ENCODE measurements at places on chromosomes 3 and 15.
A peak's percentile ranks its signal among the peaks of the same experiment; 100 is the strongest.

DNA sequence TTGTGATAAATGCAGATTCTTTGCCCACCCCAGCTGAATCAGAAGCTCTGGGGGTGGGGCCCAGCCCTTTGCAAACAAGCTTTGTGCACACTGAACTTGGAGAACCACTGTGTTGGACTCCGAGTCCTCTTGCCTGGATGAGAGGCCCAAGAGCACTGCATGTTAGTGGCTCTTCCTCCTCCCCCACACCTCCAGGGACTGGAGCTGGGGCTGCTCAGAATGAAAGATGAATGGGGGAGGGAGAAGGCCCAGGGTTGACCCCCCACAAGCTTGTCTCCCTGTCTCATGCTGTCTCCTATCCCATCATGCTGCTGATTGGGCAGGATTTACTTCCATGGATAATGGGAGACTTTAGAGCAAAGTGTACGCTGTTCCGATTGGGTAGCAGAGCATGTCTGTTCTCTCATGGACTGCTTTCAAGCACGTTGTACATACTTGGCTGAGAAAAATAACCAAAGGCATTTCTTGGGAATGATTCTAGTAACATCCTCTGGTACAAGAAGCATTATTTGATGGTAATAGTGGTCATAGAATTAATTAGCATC is 99.6 kb downstream of the PGPEP1L start:
- DNase-seq: no peak

DNA sequence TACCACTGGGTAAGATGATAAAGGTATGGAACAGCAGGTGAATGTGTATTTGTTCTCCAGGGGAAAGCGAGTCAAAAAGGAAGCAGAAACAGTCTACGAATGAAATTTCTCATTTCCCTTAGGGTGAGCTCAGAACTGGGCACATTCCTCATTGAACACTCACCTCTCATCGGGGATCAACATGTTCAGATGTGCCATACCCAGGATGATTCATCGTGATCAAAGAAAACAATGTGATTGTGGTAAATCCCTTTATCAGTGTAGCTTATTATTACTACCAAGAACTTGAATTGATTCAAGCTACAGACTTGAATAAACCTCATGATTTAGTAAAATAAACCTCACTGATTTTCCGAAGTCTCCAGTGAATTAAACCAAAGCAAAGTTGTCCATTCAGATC is 72.1 kb downstream of the GJD2 start:
- DNase-seq: peak; percentile 6

- no peak for DNase-seq
These were observed 70.4 kb upstream of the WNT5A start for GRCh38 chr3:55557549-55557948.

DNA sequence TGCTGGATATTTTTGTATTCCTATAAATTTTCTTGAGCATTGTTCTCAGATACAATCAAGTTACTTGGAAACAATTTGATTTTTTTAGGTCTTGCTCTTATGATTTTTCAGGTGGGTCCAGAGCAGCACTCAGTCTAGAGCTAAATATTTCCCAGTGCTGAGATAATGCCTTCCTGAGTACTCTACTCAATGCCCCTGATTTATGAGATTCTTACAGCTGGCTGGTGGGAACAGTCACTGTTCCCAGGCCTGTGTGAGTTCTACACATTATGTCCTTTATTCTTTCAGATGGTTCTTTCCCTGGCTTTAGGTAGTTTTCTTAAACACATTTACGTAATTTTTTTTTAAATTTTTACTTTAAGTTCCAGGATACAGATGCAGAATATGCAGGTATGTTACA is 51.0 kb upstream of the EIF5A2 start:
- no peak for DNase-seq

GRCh38 chr3:120440001-120440703 is 10.6 kb downstream of the FSTL1 start:
- DNase-seq: peak; percentile 65

DNA sequence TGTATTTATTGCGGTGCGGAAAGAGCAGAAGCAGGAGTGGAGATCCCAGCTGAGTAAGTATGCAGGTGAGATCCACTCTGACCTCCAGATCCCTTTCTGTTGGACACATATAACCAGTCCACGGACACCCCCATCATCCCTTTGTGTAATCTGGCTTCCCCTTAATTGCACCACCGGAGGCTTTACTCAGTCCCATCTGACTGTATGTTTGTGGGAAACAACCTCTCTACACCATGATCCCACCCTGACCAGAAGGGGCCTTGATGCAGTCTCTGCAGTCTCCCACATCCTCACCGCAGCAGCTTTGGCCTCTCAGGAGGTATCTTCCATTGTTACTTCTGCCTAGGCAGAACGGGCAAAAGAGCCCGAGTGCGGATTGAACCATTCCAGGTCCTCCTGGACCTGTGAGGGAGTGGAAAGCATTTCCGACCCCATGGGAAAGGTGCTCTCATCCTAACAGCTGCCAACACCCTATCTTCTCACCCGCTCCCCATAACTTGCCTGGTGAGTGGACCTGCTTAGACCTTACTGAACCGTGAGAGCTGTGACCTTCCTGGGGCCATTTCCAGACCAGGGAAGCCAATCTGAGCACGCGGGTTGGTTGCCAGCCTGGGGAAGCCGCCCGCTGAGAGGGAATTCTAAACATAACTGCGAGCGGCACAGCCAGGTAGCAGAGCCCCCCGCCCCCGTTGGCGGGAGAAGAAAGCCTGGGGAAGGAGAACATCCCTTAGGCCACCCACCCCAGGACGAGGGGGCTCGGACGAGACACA is 1.1 kb downstream of the SLCO2A1 start:
- DNase-seq: no peak

GRCh38 chr15:62323353-62323890 is 158.3 kb upstream of the C2CD4B start:
- DNase-seq: no peak

DNA sequence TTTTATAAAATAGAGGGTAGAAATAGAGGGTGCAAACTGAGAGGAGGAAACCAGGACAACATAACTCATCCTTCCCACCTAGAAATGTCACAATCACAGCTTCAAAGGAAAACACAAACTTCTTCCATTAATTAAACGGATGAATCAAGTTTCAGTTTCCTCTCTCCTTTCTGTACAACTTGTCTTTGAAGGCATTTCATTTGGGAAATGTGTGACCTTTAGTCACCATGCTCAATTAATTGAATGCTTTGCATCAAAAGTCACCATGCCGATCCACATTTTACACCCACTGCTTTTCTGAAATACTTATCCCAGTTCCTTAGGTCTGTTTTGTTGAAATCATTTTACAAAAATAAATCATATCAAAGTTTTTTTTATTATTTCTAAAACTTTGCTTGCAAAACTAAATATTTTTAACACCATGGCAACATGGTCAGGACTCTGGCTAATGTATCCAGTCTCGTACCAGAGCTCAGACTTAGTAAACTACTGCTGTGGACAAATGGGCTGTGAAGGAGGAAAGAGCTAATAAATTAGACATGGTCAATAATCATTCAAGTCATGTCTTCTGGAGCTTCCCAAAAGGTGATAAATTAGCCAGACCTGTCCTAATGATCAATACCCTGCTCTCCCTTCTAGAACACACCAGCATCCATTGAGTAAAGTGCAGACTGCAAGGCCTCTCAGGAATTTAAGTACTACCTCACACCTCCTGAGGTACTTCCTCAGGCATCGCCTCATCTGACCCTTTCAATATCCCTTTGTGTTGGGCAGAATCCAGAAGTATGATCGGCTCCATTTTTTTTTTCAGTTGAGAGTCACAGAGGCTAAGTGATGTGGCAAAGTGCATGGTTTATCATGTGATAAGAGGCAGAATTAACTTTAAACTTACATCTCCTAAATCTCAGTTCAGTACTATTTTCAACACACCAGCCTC is 161.3 kb downstream of the GREM1 start:
- DNase-seq: no peak

DNA sequence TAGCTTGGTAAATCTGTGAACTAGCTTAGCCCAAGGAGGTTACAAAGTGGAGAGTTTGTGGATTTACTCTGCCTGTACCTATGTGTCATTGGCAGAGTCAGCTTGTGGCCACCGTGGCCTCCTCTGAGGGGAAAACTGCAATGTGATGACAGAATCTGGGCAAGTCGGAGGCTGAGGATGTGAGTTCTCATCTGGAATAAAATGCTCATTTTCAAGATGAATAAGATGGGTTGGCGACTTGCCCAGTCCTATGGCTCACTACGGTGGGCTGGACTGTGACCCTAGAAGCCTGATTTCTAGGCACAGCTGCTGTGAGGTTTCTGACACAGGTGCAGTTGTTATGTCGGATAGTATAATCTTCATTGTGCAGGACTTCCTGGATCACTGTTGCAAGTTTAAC is 83.7 kb downstream of the ETV5 start:
- peak; percentile 90 for DNase-seq

DNA sequence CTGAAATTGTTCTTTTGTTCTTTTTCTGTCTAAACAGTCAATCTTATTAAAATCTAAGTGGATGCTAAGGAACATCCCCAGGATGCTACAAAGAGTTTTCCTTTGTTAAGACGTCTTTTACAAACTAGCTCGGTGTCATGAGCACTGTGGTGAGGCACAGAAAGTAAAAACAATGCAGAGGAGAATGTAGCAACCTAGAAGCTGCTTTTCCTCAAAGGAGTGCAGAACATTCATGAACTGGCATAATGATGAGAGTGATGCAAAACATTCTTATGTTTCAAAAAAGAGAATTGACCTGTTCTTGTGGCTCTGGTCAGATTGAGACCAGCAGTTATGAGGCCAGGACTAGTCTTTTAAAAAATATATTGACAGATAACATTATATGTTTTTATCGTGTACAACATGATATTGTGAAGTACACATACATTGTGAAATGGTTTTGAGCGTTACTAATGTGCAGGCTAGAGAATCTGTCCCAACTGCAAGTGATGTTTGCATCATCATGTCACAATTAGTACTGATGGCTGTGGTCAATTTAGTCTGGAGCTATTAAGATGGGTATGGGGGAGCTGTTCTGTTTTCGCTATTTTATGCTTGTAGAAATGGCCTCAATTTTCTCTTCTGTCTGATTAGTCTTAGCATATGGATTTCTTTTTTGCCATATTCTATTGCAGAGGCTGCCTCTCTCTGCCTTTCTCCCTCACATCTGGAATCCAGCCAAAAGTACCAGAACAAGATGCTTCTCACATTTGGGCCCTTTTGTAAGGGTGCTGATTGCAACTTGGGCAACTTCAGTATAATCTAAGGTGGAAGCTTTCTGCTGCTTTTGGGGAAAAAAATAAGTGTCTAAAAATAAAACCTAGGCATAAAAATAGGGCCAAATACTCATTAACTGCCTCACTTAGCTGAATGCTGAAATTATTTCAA is 50.2 kb downstream of the HHLA2 start:
- DNase-seq: no peak

- DNase-seq: peak; percentile 36
These were observed 243.2 kb upstream of the LRRN1 start for GRCh38 chr3:3556078-3556477.

- no peak for DNase-seq
These were observed 146.8 kb downstream of the CDIN1 start for GRCh38 chr15:36726224-36726623.

DNA sequence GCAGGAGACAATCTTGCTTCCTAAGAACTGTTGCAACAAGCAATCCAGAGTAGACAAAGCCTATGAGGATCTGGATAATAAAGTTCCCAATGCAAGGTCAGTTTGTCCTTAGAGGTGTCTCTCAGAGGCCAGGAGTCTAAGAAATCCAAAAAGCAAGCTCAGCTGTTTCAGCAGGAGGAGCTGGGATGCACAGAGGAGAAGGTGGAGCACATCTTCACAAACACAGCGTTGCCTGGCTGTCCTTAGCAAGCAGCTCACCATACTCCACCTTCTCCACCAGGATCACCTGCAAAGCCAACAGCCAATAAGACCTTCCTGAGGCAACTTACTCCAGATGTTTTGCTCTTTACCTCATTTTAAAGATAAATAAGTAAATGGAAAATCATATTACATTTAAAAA is 365 bp downstream of the ZBED2 start:
- DNase-seq: no peak

GRCh38 chr3:2517500-2518172 is 419.0 kb downstream of the CNTN4 start:
- no peak for DNase-seq

DNA sequence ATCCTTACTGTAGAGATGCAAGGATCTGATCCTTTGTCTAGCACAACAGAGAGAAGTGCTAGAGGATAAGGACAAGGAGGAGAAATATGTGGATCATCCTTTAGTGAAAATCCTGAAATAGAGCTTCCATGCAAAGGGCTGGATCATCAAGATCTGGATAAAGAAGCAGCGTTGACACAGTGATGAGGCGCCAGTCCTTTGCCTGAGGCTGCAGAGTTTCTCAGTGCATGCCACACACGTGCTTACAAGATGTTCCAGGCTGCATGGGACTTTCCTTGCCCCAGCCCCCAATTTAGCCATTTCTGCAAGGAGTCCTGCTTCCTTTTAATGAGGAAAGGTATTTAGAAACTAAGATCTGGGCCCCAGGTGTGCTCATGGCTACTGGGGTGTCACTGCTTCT is 7.2 kb upstream of the ABTB1 start:
- no peak for DNase-seq

DNA sequence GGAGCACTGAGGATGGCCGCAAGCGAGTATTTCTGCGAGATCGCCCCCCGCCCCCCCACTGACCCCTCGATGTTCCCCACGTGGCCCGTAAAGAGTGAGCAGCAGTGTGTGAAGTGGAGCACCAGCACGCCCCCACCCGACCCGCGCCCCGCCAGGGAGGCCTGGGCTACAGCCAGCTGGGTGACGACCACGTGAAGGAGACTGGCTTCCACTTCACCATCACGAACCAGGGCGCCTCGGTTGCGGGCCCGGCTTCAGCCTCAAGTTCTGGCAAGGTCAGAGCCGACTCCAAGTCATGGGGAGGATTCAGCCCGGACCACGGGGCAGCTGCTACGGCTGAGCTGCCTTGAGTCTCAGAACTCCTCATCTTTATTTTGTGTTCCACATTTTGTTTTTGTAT is 2.4 kb upstream of the RNU5B-1 start:
- DNase-seq: no peak

DNA sequence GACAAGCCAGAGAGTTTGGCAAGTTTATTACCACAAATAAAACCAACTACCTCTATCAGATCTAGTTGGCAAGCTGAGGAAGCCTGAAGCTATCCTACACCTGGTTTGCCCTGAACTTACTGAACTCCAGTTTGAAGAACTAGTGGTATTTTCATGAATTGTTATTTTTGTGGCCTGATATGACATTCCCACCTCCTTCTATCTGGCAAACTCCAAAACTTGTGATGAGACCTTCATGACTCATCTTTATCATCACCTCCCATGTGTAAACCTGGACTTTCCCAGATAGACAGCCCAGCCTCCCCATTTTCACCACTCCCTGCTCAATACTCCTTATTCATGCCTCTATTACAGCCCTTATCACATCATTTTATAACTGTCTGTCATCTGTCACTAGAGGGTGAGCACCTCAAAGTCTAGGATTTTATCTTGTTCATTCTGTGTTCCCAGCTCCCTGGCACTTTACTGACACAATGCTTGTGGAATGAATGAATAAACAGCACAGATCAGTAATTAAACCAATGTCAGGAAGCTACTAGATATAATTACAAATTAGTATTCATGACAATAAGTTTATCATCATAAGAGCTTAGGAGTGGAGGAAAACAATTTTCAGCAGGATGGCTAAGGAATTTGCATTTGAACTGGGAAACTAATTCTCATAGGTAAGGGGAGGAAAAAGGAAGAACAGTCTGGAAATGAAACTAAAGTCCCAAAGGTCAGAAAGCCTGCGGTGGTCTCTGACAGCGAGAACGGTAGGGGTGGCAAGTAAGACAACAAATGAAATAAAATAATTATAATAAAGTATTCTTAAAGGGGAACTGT is 13.2 kb upstream of the TRANK1 start:
- peak; percentile 68 for DNase-seq

All from fibroblast of upper back skin (primary cell).